ENCODE measurements at places on chromosomes 3 and 15.

DNA sequence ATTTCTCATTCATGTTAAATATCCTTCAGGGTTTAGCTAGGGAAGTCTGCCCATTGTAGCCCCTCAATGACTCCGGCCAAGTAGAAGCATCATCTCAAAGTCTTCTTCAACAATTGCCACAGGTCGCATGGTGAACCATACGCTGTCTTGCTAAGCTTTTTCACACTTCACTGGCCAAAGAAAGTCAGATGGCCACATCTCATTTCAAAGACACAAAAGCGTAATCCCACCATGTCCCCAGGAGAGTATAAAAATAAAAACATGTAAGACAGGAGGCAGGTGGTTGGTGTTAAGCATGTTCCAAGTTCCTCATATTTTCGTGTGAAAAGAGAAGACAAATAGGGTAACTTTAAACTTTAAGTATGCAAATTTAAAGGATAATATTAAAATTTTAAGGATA is 147.4 kb downstream of the ERC2 start:
- DNase-seq = no peak

- DNase-seq = no peak
Observed at GRCh38 chr3:94246171-94246570, 183.3 kb downstream of the NSUN3 start.

DNA sequence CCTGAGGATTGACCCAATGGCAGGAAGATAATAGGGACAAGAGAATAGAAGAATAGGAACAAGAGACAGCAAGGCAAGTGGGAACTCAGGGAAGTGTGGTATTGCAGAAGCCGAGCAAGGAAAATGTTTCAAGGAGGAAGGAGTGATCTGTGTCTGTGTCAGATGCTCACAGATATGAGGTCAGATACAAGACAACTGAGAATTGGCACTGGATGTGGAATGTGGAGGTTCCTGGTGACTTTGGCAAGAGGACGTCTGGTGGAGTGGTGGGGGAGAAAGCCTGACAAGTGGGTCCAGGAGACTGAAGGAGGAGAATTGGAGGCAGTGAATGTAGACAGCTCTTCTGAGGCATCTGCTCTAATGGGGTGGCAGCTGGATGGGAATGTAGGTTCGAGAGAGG is 24.1 kb downstream of the GYG1 start:
- no peak for DNase-seq

DNA sequence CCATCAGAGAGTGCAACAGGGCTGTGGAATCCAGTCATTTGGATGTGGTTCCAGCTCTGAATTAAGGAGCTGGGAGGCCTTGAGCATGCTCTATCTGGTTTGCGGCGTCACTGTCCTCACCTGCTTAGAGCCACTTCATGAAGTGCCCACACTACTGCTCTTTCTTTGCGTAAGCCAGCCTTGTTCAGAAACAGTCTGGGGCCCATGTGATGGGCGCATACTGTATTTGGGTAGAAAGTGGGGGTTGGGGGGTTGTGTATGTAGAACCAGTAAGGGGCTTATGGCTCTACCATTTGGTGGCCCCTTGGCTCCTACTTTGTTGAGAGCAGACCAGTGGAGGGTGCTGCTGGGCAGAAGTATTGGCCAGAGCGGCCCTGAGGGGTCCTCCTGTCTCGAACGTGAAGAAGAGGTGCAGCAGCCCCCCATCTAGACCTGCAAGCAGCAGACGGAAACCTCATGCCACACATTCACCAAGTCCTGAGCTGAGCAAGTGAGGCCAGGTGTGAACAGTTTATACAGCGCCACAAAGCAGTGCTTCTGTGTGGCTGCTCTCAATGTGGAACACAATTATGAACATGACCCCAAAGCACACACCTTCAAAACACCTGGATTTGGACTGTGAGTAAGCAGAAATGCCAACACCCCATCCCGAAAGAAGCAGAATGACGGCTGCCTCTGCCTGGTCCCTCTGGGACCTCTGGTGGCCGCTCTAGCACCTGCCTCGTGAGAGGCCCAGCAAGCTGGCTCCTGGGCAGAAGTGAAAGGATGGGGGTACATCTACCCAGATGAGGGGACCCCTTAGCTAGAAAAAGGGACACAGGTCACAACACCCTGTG is 26.6 kb downstream of the SRPRB start:
- no peak for DNase-seq

DNA sequence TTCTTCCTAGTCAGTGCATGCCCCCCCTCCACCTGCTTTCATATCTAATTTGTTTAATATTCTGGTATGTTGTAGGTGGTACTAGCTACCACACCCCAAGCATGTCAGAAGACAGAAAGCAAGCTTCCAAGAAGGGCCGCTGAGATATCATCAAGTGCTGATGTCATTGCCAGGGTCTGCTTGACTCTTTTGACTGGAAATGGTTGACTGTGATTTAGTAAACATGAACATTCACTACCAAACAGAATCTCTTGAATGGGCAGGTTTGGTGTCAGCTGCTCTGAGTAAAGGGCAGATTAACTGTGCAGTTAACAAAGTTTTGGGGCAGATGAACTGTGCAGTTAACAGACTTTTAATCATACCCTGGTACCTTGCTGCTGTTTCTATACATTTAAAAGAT is 244.2 kb upstream of the SATB1 start:
- DNase-seq = no peak

GRCh38 chr15:58212909-58213526 is 74.8 kb downstream of the AQP9 start:
- DNase-seq = no peak

GRCh38 chr3:186530415-186530814 is 13.8 kb downstream of the CRYGS start:
- no peak for DNase-seq

DNA sequence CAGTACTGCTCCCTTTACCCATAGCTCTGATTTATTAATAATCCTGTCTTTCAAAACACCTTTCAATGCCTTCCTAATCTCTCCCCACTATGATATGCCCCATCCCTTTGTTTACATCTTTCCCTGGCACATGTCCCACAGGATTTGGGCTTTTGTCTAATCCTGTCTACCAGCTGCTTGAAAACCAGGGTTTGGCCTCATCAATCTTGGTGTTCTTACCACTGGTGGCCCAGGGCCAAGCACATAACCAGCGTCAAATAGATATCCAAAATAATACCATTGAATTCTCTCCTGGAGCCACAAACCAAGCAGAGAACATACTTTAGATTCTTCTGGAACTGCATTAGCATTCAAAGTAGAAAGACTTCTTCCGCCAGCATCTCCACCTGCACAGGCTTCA is 104.8 kb upstream of the PPP2R3A start:
- no peak for DNase-seq

DNA sequence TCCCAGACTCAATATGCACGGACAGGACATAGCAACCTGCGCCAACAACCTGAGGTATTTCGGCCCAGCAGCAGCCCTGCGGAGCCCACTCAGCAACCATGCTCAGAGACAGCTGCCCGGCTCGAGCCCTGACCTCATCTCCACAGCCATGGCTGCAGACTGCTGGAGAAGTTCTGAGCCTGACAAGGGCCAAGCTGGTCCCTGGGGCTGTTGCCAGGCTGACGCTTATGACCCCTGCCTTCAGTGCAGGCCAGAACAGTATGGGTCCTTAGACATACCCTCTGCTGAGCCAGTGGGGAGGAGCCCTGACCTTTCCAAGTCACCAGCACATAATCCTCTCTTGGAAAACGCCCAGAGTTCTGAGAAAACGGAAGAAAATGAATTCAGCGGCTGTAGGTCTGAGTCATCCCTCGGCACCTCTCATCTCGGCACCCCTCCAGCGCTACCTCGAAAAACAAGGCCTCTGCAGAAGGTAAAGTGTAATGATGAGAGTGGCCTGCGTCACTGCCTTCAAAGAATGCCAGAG is 25.5 kb downstream of the TMEM41A start:
- no peak for DNase-seq

DNA sequence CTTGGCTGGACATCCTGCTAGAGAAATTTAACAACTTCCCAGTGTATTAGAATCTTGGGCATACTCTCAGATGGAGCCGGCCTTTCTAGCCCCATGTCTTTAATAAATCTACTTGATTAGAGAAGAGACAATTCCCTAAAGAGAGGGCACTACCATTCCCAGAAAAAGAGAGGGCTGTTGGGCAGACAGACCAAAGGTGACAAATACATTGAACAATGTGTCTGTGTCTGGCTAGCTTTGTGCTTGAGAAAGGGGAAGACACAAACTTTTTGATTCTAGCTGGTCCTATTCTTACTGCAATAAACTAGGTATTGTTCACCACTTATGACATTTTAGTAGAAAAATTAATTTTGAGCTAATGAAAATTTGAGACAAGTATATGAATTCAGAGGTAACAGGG is 57.7 kb downstream of the DUT start:
- no peak for DNase-seq

DNA sequence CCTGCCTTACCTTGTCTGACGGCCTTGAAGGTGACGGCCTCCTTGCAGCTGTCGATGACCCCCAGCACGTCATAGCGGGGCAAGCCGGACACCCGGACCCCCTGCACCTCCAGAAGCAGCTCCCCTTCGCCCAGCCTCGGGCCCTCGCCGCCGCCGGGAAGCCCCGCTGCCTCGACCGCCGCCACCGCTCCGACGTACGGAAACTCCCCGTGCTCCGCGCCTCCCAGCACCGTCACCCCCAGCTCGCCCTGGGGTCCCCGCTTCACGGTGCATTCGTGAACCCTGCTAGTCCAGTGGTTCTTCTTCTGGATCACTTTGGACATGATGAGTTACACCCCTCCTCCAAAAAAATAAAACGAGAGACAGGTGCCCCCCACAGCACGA is 740 bp downstream of the MAGI1 start:
- no peak for DNase-seq

DNA sequence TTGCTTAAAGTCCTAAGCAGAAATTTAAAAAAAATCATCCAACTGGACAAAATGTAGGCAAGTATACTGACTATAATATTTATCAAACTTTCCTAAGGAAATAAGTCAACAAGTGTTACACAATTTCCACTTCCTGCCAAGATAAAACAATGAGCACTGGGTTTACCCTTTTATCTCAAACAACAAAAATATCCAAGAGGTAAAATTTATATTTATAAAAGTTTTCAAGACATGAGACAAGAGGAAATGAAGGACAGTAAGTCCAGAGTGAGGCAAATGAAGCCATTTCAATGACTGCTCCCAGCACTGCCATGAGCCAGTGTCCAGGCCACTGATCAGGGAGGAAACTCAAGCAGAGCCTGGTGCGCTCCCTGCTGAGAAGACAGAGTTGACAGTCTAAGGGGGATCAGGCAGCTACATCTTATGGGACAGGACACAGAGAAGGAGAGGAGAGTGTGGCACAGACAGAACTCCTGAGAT is 439.4 kb downstream of the RAP2B start:
- no peak for DNase-seq

GRCh38 chr3:170387950-170388349 is 30.4 kb downstream of the SKIL start:
- DNase-seq = no peak

DNA sequence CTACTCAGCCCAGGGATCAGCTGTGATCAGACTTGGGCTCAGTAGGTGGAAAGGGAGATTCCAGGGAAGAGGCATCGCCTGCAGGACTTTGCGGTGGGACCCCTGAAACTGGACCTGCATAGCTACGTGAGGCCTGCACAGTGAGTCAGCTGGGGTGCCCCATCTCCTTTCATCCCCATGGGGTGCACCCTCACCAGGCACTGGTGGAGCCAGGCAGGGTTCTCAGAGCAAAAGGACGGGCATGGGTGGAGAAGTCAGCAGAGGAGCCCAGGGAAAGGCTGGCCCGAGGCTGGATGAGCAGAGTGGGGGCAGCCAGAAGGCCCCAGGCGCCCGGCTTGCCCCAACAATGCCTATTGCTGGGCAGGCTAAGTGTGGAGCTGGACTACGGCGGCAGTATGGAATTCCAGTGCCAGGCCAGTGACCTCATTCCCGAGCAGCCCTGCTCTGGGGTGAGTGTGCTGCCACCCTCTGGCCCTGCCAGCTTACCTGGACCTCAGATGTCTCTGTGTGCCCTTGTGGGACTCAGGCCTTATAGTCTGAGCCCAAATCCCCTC is 19.7 kb downstream of the ACAA1 start:
- no peak for DNase-seq

GRCh38 chr3:19124752-19125151 is 23.6 kb upstream of the KCNH8 start:
- no peak for DNase-seq

GRCh38 chr3:30567139-30567753 is 39.2 kb upstream of the TGFBR2 start:
- no peak for DNase-seq

- DNase-seq = no peak
Observed at GRCh38 chr3:38457111-38458003, 3.7 kb downstream of the ACVR2B start.

DNA sequence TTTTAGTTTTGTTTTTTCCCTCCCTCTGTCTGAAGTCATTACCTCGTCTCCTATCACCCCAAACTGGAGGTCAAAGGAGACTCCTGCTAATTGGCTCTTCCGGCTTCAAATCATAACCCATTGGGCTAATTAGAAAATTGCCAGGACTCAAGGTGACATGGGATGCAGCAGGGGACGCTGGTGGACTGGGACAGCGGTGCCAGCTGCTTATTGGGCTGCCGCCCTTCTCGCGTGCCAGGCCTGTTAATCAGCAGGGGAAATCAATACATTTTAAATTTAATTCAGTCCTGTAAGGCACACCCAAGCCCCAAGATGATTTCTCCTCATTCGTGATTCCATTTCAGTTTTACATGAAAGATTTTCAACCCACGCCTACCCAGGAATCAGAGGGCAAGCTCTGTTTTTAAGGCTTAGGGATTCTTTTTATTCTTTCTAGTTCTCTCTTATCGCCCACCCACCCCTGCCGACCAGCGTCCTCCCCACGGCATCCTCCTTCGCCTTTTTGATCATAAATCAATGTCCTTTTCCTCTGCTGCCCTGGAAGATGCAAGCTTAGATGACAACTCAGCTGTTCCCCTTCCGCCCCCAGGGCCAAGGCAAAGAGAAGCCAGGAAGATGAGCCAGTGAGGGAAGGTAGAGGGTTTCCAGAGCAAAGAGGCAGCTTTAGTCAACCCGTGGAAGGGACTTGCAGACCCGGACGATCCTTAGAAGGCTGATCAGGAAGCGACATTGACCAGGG is 329.6 kb downstream of the UACA start:
- DNase-seq = no peak

GRCh38 chr3:167684388-167684993 is 30.7 kb upstream of the WDR49 start:
- DNase-seq = peak; percentile 67

Data from activated CD4-positive, alpha-beta T cell treated with anti-CD3 and anti-CD28 coated beads, Interleukin-2, amount 50 U/mL, for 24 hours (primary cell).